Tibial nerve (tissue), 4 donors: ENCODE measurements at places on chromosomes 5 and 9. TPM values are rescaled to one million over a fixed set of nuclear protein-coding genes. Genes with fewer than 3 reads are reported as not detected.

GRCh38 chr5:98975223-98975622, 46.4 kb upstream of the CHD1 start:
- no peaks in the 10 kb centered on the region for H3K27me3 ChIP-seq
- H3K27ac ChIP-seq, result no peak overlapping the region
- no peaks in the 10 kb centered on the region for H3K4me1 ChIP-seq
- no peaks in the 10 kb centered on the region for H3K36me3 ChIP-seq
- no peak overlapping the region for H3K4me3 ChIP-seq

DNA sequence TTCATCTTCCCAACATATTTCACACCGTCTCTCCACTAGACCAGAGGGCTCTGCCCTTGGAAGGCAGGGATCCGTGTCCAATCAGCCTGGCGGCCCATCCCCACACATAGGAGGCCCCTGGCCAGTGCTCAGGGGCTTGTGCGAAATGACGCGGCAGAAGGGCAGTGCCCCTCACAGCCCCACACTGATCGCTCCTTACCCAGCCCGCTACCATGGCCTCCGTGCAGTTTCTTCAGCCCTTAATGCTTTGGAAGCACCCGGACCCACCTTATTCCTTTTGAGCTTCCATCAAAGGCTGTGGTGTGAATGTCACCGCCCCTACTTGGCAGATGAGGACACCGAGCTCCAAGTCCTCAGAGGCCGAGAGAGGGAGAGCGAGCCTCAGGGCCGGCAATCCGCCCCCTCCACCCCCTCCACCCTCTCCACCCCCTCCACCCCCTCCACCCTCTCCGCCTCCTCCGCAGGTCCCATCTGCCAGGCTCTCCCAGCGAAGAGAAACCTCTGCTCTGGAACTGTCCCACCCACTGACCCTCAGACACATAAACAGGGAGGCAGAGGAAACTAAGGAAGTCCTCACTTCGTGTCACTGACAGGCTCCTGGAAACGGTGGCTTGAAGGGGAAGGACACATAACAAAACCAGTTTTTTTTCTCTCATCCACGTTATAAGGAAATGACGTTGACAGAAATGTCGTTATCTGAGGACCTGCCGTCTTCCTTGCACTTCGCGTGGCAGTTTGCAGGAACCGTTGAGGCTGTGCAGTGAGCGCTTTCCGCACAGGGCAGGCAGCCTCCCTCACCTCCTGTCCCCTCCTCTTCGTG, 13.9 kb downstream of the QSOX2 start:
- no peak for DNase-seq
- H3K27ac ChIP-seq, result no peak overlapping the region
- H3K4me3 ChIP-seq, result no peak overlapping the region
- no peaks in the 10 kb centered on the region for H3K27me3 ChIP-seq

GRCh38 chr9:137456061-137456863, 2.9 kb downstream of the NSMF start:
- no peak for DNase-seq
- no peaks in the 10 kb centered on the region for H3K27me3 ChIP-seq
- no peaks in the 10 kb centered on the region for H3K36me3 ChIP-seq
- H3K4me3 ChIP-seq, result no peak overlapping the region

- no peak overlapping the region for H3K27ac ChIP-seq
- H3K27me3 ChIP-seq, result peaks cover 86% of the 10 kb centered on the region
- H3K4me3 ChIP-seq, result peak overlapping the region; percentile 53
- no peak for DNase-seq
- no peaks in the 10 kb centered on the region for H3K4me1 ChIP-seq
- no peaks in the 10 kb centered on the region for H3K36me3 ChIP-seq
These were observed 301.3 kb downstream of the PARP8 start for GRCh38 chr5:50967563-50968355.

DNA sequence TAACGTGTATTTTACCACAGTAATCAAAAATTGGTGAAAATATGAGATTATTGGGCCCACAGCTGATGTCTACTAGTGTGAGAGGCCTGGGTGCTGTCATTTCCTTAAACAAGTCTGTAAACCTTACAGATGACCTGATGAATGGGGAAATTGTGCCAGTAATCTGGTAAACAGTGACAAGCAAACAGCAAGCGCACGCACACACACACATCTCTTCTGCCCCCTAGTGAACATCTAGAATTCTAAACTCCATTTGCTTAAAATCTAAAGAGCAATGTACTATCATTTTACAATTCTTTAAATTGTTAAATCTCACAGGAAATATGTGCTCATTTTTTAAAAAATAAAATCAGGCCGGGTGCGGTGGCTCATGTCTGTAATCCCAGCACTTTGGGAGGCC, 7.5 kb upstream of the RAPGEF1 start:
- DNase-seq, result no peak
- no peaks in the 10 kb centered on the region for H3K4me1 ChIP-seq
- H3K27ac ChIP-seq, result no peak overlapping the region
- no peaks in the 10 kb centered on the region for H3K36me3 ChIP-seq

- no peak overlapping the region for H3K27ac ChIP-seq
- H3K36me3 ChIP-seq, result no peaks in the 10 kb centered on the region
- H3K4me1 ChIP-seq, result no peaks in the 10 kb centered on the region
- H3K4me3 ChIP-seq, result no peak overlapping the region
- H3K27me3 ChIP-seq, result peaks cover 13% of the 10 kb centered on the region
These were observed 15.1 kb upstream of the ZCCHC7 start for GRCh38 chr9:37105234-37105633.

DNA sequence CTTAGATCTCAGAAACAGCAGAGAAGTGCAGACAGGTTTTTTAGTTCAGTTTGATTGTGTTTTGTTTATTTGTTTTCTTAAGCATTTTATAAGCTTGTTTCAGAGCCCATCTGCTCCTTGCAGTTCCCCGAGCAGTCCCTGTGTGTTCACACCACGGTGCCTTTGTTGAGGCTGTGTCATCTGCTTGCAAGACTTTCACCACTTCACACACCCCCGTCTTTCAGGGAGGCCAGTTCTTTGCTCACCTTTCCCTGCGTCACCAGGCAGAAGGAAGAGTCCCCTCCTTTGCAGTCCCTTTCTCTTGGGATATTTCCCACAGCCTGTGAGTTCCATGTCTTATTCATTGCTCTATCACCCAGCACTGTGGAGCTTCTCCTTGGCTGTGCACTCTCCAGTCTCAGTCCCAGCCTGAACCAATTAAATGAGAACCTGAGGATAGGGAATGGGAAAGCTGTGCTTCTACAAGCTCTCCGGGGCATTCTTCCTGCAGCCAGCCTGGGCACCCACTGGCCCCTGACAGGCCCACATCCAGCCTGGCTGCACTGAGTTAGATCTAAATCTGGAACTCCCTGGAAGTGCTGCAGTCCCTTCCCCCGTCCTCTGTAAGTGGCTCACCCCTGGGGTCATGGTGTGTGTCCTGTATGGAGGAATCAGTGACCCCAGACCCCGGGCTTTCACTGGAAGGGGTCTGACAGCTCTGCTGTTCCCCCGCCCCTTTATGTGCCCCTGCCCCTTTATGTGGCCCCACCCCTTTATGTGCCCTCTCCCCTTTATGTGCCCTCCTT, 5.5 kb downstream of the MVB12B start:
- H3K36me3 ChIP-seq, result no peaks in the 10 kb centered on the region
- H3K27me3 ChIP-seq, result no peaks in the 10 kb centered on the region
- H3K4me1 ChIP-seq, result peaks cover 28% of the 10 kb centered on the region

DNA sequence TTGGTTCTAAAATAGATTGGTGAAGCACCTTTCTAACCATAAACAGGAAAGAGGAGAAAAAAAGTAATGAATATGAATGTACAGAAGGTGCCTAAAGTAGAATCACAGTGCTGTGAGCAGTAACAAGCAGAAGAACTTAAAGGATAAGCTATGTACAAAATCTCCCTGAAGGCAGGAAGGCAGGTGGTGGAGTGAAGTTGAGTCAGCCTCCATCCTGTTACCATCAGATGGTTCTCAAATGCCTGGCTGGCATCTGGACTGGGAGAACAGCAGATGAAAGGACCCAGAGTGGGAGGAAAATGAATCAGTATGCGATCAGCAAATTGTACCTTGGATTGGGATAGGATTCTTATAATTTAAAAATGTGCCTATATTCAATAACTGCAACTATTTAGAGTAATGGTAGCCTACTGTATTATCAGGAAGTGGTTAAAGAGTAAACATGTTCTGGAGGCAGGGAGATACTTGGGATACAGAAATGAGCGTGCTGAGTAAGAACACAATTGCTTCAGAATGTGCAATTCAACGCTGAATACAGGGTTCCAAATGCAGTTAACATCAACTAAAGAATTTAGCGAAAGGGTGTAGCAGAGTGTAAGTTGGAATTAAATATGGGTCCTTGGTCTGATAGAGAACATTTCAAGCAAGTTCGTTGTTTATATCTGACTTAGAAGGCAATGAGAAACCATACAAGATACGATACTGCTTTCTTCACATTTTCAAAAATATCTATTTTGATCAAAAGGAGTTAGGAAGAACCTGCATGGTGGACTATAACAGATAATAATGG, 21.1 kb upstream of the FER start:
- H3K27ac ChIP-seq, result no peak overlapping the region
- H3K27me3 ChIP-seq, result no peaks in the 10 kb centered on the region
- H3K36me3 ChIP-seq, result no peaks in the 10 kb centered on the region
- peak overlapping the region; percentile 61 for H3K4me3 ChIP-seq

The AMACR gene
- 10.7 TPM for total RNA-seq
